NK-92 treated with Interleukin-12 subunit alpha and Interleukin-12 subunit beta, amount 100 ng/mL, for 24 hours (cell line): ENCODE measurements at places on chromosomes 6 and 20.

- DNase-seq: no peak
These were observed 412.6 kb upstream of the PLCB4 start for GRCh38 chr20:8656335-8656734.

DNA sequence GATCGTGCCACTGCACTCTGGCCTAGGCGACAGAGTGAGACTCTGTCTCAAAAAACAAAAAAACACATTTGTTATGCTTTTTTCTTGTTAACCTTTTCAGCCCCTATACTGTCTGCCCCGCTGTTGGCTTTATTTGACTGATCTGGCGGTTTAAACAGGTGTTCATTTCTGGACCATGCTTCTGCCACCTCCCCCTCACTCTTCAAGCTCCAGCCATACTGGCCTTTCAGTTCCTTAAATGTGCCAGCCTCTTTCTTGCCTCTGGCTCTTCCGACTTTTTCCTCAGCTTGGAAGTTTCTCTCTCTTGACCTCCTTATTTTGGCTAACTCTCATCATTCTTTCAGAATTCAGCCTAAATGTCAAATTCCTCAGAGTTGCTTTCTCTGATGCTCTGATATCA, 35.2 kb upstream of the TXLNB start:
- no peak for DNase-seq

GRCh38 chr6:130307752-130308361, 58.0 kb upstream of the TMEM200A start:
- DNase-seq: no peak

DNA sequence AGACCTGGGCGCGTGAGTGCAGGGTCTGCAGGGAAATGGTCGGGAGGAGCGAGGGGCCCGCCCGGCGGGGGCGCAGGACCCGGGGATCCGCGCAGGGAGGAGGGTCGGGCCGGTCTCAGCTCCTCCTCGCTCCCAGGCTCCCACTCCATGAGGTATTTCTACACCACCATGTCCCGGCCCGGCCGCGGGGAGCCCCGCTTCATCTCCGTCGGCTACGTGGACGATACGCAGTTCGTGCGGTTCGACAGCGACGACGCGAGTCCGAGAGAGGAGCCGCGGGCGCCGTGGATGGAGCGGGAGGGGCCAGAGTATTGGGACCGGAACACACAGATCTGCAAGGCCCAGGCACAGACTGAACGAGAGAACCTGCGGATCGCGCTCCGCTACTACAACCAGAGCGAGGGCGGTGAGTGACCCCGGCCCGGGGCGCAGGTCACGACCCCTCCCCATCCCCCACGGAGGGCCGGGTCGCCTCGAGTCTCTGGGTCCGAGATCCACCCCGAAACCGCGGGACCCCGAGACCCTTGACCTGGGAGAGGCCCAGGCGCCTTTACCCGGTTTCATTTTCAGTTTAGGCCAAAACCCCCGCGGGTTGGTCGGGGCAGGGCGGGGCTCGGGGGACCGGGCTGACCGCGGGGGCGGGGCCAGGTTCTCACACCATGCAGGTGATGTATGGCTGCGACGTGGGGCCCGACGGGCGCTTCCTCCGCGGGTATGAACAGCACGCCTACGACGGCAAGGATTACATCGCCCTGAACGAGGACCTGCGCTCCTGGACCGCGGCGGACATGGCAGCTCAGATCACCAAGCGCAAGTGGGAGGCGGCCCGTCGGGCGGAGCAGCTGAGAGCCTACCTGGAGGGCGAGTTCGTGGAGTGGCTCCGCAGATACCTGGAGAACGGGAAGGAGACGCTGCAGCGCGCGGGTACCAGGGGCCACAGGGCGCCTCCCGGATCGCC, 54.2 kb upstream of the HLA-A start:
- DNase-seq: peak; percentile 81
